Activated T-cell treated with anti-CD3 and anti-CD28 coated beads for 24 hours (primary cell): ENCODE measurements at places on chromosomes 4 and X.

DNA sequence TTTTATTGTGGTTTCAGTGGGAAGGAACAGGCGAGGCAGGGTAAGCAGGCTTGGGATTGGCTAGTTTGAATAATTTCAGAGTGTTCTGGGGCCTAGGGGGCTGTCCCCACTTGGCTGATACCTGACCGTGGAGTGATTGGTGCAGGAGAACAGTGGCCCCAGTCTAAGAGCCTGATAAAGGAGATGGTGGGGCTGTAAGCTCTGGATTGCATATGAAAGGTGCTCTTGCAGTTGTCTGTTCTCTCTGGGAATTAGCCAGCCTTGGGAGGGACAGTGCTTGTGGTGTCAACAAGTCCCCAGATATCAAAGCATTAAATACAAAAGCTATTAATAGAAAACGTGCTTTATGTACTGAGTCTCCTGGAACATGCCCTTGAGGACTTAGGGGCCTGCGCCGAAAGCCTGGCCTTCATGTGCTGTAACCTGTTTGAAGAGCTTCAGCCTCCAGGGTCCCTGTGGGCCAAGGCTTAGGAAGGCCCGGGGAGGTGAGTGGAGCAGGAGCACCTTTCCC is 30.4 kb upstream of the CLTRN start:
- DNase-seq = no peak

DNA sequence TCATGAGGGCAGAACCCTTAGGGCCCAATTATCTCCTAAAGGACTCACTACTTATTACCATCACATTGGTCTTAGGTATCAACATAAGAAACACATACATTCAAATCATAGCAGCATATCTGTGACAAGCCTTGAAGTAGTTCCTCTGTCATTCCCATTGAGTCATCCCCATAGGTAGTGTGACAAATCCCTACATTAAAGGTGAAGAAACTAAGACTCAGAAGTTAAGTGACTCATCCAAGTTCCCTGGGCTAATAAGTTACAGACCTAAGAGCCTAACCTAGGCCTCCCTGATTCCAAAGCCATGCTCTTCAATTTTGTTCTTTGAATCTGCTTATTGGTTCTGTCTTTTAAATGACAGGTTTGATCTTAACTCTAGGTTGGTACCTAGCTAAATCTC is 58.2 kb downstream of the CD38 start:
- no peak for DNase-seq

GRCh38 chrX:10759141-10759799 is 138.9 kb upstream of the MID1 start:
- no peak for DNase-seq

DNA sequence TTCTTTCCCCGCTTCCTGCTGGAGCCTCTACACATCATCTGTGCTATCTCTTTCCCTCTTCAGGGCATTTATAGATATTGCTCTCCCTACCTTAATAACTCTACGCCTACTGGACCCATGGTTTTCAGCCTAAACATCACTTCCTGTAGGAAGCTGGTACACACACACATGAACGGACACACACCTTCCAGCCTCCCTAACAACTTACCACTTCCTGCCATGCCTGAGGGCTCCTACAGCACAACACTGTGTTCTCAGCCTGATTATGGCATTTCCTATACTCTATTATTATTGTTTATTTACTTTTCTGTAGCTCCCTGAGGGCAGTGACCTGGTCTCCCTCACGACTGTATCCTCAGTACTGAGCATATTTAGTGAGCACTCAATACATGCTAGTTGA is 163.6 kb upstream of the MAP3K15 start:
- no peak for DNase-seq
